Cardiac septum (tissue), 1 donor: ENCODE measurements at places on chromosomes 5 and 9. TPM values are rescaled to one million over a fixed set of nuclear protein-coding genes. Genes with fewer than 3 reads are reported as not detected.

DNA sequence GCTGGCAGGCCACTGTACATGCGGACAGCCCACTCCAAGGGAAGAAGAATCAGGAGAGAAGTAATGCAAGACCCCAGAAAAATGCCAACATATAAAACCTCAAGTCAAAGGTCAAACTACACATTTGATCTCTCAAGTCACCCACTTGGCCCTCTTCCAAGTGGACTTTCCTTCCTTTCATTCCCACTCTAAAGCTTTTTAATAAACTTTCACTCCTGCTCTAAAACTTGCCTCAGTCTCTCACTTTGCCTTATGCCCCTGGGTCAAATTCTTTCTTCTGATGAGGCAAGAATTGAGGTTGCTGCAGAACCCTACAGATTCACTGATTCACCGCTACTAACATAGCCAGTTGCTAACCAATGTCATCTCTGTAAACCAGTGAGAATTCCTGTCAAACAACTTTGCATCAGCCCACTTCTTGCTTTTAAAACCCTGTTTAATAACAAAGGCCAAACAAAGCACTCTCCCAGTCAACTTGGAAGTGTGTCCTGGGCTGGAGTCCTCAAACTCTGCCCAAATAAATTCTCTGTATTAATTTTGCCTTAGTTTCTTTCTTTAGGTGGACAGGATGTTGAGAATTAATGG, 6.9 kb upstream of the ATP6V1G1 start:
- DNase-seq: no peak

ADAMTS12 gene
- 2.8 TPM for total RNA-seq

GRCh38 chr5:174799121-174799520, 74.7 kb downstream of the MSX2 start:
- DNase-seq: no peak

PCDHGA11 gene
- total RNA-seq: 9.6 TPM

DNA sequence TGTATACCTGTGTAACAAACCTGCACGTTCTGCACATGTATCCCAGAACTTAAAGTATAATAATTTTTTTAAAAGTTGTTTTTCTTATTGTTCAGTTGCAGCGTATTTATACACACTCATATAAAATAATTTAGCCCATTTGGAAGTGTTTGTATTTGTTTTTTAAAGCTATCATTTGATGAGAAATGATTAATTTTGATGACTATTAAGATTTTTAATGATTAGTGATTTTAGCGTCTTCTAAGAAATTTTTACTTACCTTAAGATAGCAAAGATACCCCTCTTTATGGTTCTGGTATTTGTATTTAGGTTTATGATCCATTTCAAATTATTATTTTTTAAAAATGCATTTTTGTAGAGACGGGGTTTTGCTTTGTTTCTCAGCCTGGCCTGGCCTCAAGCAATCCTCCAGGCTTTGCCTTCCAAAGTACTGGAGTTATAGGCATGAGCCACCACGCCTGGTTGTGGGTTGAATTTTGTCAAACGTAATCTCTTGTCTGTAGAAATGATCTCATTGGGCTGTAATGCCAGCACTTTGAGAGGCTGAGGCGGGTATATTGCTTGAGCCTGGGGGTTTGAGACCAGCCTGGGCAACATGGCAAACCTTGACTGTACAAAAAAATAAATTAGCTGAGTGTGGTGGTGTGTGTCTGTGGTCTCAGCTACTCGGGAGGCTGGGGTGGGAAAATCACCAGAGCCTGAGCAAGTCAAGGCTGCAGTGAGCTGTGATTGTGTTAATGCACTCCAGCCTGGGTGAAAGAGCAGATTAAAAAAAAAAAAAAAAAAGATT, 26.9 kb downstream of the CSNK1G3 start:
- no peak for DNase-seq

DNA sequence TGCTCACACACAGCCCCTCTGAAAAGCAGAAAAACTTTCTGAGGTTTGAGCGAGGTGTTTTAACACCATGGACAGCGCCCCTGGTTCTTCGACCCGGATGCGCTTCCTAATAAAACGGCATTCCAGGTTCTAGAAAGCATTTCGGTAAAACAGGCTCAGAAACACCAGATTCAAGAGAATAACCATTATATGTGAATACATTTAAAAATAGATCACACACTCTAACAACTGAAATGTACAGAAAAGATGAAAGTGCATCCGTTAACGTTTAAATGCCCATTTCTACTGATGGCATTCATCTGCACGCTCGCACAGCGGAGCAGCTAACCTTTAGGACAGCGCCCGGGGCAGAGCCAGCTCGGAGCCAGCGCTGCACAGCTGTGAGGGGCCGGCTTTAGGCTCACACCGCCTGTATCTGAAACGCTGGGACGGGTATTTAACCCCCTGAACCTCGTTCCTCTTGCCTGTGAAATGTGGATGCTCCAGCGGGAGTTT, 26.3 kb upstream of the TENT4A start:
- DNase-seq: no peak

GRCh38 chr5:123882965-123883345, 371.0 kb downstream of the CSNK1G3 start:
- no peak for DNase-seq

DNA sequence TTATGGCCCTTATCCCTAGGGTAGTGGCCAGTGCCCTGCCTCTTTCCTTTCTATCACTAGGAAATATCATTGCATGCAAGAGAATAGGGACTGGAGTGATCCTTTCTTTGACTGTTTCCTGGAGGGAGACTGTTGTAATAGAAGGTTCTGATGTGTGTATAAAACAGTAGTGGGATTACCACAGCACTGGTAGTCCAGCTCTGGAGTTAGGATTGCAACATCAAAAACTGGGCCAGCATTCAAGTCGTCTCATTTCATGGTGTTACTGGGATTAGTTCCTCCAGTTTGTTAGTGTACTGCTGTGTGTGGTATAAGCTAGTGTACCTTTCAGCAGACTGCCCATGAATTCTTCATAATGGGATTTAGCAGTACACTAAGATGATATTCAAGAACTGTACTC, 45.8 kb downstream of the KIAA1958 start:
- DNase-seq: no peak
